Jurkat, Clone E6-1 (cell line): ENCODE measurements at places on chromosomes 12 and 14.

GRCh38 chr14:104115131-104115600 is 23.2 kb upstream of the KIF26A start:
- no peak for DNase-seq

DNA sequence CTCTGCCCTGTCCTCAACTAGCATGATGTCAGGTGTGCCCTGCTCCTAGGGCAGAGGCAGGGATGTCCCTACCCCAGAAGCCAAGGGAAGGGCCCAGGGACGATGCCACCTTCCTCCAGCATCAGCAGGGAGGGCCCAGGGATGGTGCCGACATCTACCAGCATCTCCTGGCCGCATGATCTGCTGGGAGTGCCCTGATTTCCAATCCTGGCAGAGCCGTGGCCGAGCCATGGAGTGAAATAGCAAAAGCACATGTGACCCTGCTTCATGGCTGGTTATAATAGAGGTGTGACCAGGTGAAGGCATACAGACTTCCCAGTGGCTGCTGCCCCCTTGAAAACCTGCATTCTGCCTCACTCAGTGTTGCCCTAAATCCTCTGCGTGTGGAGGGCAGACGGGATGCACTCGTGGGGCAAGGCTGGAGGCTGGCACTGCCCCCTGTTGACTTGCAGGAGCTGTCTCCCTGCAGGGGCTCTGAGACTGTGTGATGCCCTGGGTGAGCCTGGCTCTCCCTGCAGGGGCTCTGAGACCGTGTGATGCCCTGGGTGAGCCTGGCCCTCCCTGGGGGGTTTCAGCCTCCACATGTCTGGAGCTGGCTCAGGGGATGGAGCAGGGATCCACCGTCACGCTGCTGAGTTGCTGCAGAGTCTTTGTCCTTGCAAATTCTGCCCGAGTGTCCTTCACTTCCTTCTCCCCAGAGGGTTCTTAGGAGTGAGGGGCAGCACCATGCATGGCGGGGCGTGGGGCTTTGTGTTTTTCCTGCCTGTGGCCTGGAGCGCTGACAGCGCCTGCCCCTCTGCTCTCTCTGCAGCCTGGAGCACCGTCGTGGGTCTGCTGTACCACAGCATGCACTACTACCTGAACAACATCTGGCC is 51.7 kb downstream of the ADGRD1 start:
- no peak for DNase-seq

- DNase-seq: no peak
Measured at GRCh38 chr14:94761997-94762377, 7.9 kb downstream of the GSC start.

GRCh38 chr14:21038441-21039422 is 3.4 kb upstream of the RNASE7 start:
- DNase-seq: no peak

- DNase-seq: no peak
Measured at GRCh38 chr12:85275374-85275773, 4.6 kb upstream of the ALX1 start.

DNA sequence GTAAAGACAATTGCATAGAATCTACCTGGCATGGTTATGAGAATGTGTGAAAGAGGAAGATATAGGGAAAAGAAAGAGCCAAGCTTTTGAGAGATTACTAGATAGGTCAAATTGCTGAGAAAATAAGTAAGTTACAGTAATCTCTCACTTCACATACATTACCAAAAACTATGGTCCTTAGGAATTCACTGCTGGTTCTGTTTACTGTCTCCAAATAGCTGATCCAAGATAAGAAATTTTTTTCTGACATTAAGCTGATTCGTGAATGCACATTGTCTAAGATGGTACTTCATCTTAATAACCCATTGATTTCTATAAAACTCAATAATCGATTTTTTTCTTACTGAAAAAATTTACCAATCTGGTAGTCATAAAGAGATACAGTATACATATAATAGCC is 17.4 kb downstream of the SIX1 start:
- DNase-seq: no peak

GRCh38 chr14:76644855-76645518 is 116.3 kb upstream of the VASH1 start:
- peak; percentile 7 for DNase-seq

DNA sequence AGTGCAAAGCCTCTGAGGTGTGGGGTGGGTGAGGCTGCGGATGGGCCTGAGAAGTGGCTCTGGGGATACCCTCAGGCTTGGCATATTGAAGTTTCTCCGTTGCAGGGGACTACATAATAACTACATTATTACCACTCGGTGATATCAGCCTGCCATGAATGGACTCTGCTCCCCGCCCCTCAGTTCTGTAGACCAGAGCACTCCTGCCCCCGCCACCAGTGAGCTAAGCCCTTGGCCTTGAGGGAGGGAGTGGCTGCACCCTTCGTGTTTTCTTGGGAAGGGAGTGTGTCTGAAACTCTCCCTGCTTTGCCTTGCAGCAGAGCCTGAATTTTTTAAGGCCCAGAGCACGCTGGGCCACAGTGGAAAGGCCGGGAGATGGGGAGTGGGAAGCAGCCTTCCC is 1.7 kb downstream of the ORAI1 start:
- DNase-seq: no peak

GRCh38 chr12:19485240-19485639 is 45.9 kb downstream of the AEBP2 start:
- DNase-seq: no peak

DNA sequence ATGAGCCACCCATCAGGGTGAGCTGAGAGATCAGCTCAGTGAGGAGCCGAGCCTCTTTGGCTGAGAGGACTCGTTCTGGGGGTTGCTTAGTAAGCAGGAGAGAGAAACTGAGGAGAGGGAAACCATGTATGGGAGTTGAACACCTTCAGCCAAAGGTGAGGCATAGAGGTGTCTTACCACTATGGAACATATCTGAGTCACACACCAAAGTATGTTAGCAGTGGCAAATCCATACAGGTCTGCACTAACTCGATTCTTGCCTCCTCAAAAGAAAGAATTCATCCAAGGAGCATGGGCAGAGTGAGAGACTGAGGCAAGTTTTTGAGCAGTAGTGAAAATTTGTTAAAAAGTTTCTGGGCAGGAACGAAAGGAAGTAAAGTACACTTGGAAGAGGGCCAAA is 46.7 kb upstream of the RNU6-8 start:
- DNase-seq: no peak

DNA sequence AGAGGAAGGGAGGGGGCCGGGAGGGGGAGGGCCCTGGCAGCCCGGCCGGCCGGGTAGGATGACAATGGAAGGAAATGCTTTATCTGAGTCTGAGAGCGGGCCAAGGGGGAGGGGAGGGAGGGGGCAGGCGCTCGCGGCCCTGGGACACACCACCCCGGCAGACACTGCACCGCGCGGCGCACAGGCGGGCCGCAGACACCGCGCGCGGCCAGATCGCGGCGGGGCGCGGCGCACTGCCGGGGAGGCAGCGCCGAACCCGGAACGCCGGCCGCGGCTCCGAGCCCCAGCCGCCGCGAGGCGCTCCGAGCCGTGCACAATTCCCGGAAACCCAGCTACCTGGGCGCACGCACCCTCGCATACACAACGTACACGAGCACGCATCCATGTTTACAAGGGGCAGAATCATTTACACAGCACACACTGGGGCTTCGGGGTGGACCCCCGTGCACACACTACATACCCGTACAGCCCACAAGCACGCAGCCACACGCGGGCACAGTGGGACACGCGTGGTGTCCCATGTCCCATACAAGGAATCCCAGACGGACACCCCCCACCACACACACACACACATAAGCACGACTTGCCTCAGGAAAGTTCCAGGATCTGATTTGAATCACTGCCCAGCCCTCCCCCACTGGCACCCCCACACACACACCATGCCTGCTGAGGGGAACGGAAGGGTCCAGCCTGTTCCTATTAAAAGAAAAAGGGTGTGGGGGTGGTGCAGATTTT is at the start of gene HDAC7:
Gene HDAC7 (minus strand): TSS at position 8 of the 735 bp plus-strand sequence. CDS start 118 bp downstream, outside the sequence.
- peak; percentile 68 for DNase-seq

DNA sequence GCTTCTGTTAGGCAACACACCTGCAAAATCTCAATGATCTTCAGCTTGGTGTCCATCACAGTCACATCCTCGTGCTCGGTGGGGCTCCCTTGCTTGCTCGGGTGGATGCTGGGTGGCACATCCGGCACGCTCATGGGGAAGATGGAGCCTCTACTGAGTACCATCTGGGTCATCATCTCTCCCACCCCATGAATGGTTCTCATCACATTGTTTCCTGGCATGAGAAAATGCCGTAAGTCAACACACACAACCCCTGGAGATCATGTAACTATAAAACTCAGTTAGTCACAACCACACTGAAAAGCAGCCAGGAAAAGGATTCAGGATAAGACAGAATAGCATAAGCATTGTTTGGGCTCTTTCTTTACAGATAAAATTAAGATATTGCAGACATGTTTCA is 201.1 kb downstream of the ITPR2 start:
- no peak for DNase-seq

DNA sequence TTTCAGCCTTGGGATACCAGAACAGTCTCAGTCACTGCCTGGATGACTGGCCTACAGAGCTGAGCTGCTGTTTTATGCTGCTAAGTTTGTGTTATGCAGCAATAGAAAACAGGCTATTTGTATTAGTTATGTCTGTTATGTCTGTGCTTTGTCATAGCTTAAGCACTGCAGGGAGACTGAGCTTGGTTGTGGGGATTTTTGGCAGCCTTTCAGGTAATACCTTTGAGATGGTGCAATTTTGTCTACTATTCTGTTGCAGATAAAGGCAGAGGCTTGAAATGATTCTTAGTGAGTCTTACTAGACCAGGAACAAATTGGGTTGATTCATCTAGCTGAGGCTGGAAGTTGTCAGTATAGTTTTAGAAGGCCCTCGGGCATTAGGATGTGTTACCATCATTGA is 201.3 kb upstream of the RBM19 start:
- no peak for DNase-seq

GRCh38 chr12:6863033-6863432 is 4.3 kb upstream of the TPI1 start:
- DNase-seq: no peak

GRCh38 chr14:89025561-89026236 is 201.2 kb downstream of the TTC8 start:
- no peak for DNase-seq

DNA sequence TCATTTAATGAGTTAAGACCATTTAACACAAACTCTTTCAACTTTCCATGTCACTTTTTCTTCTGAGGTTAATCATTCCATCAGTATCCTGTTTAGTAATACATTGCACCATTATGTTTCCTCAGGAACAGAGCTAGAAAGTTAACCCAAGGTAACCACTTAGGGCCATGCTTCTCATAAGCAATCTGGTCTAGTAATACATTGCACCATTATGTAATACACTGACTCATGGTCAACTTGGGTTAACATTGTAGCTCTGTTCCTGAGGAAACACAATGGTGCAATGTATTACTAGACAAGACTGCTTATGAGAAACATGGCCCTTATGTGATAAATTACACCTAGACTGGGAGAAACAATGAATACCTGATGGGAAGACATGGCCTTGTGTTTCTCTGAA is 21.7 kb downstream of the ERH start:
- DNase-seq: no peak

DNA sequence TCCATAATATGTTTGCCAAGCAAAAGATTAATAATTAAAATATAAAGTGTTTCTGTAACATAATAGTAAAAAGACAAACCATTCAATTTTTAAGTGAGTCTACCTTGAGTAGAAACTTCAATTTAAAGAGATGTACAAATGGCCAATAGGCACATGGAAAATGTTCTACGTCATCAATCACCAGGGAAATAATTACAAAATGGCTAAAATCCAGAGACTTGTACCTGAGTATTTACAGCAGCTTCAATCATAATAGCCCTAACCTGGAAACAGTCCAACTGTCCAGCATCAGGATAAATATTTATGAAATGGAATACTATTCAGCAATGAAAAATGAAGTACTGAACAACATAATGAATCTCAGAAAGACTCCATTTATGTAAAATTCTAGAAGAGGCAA is 95.5 kb upstream of the FAR2 start:
- DNase-seq: peak; percentile 42

DNA sequence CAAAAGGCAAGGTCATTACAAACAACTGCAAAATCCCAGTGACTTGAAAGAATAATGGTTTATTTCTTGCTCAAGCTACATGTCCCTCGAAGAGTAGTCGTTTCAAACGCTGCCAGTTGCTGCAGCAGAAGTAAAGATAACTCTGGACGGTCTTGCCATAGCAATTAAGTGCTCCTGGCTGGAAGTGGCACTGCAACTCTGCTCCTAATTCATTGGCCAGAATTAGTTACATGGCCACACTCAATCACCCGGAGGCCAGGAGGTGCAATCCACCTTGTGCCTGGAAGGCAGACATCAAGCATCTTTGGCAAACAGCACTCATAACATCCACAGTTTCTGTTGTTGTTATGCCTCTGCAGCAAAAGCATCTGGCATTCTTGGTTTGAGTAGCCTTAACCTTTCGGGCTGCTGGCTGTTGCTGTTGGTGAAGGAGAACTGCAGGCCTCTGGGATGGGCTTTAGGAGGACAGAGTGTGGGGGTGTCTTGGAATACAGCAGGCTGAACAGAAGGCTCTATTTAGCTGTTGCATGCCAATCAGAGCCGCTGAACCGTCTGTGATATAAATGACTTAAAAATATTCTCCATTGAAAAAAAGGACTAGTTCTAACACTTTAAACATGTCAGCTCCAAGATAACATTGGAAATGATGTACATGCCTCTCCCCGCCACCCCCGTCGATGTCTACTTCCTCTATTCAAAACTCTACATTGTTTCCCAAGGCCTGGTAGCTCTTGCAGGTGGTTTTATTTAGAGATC is 123.5 kb upstream of the DYRK2 start:
- DNase-seq: no peak

DNA sequence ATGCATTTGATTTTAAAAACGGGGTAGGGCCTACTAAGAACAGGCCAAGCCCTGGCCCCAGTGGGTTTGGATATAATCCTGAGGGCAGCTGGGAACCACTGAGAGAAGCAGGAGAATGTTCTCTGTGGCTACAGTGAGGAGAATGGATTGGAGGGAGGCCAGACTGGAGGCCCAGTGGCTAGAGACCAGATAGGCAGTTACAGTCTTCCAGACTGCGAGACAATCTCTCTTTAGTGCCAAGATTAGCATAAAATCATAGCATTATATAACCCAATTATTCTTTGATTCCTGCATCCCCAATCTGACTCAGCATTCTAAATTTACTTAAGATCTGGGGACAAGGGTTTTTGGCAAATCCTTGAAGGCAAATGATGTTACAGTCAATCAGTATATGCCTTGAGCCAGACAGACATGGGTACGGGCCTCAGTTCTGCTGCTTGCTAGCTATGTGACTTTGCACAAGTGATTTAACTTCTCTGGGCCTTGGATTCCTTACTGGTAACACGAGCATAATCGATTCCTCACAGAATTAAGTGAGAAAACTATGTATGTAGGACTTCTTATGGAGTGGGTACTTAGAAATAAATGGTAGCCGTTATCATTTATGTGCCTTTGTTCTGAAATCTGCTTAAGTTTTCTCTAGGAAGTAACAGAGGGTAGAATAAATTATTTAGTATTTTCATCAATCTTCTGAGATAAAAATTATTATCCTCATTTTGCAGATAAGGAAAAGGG is 18.3 kb downstream of the NINJ2 start:
- no peak for DNase-seq

DNA sequence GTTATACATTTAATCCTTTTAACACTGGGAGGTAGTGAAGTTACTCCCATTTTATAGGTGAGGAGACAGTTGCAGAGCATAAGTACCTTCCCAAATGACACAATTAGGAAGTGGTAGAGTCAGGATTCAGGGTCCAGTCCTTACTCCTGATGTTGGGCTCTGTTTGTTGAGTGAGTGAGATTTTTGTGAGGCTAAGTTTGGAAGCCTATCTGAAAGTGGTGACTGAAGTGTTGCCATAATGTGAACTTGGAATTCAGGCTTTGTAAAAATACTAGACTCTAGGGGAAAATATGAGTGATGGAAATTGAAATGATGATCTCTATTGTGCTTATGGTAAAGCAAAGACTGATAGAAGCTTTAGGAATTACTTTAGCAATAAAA is 2.2 kb downstream of the NUDT4 start:
- DNase-seq: no peak

- DNase-seq: no peak
Measured at GRCh38 chr14:69955855-69956845, 76.9 kb downstream of the SMOC1 start.
